ENCODE measurements at places on chromosomes 2 and 18. TPM values are rescaled to one million over a fixed set of nuclear protein-coding genes. Genes with fewer than 3 reads are reported as not detected.

LIMS4 gene
- total RNA-seq, result not detected

NOL4 gene
- total RNA-seq, result not detected

SEPTIN2 gene
- total RNA-seq, result 250 TPM

FKBP1B gene
- total RNA-seq, result 0.58 TPM

NEU2 gene
- total RNA-seq, result not detected

KYNU gene
- total RNA-seq, result 304 TPM

IGFBP5 gene
- total RNA-seq, result 374 TPM

- DNase-seq, result no peak
Observed at GRCh38 chr2:133444465-133444864, 123.8 kb downstream of the NCKAP5 start.

- DNase-seq, result no peak
Observed at GRCh38 chr2:37851828-37852584, 73.1 kb upstream of the RMDN2 start.

- DNase-seq, result no peak
Observed at GRCh38 chr2:18001671-18002070, 123.2 kb downstream of the KCNS3 start.

GRCh38 chr2:128159437-128159836 lies 68.4 kb downstream of the UGGT1 start:
- DNase-seq, result no peak

DNA sequence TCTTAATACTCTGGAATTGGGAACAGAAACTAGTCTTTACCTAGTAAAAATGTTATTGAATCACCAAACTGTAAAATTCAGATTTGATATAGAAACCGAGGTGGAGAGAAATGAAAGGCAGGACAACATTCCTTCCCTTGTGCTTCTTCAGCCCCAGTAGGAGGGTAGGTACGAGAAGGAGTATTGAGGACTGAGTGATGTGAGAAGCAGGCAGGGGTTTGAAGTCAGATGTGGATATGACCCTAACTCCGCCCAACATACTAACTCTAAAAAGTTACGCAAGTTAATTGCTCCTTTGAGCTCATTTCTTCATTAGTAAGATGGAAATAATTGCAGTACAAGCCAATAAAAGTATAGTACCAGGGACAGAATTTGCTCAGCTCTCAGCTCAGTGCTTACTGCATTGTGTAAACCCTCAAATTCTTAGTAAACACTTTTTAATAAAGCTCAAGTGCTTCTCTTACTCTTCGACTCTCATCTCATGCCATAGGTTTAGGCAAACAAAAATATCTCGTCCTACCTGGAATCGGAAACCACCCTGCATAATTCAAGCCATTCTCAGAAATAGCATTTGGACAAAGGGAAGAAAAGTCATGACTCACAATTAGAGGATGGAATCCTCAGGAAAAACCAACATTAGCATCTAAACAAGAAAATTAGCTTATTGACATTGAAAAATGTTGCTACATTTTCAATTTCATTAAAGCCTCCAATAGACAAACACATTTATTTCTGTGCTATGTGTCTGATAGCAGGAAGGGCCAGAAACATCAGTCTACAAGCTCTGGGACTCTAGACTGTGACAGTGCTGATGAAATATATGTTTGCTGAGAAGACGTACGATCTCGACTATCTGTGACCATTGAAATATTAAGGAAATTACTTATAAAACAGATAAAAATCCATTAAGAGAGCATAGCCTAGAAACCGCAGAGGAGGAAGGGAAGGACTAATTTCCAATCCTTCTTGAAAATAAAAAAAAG lies 161.3 kb downstream of the HNMT start:
- no peak for DNase-seq

GRCh38 chr2:157820193-157820592 lies 55.9 kb downstream of the ACVR1 start:
- DNase-seq, result no peak

- no peak for DNase-seq
Observed at GRCh38 chr2:24021122-24021998, 11.5 kb downstream of the MFSD2B start.

DNA sequence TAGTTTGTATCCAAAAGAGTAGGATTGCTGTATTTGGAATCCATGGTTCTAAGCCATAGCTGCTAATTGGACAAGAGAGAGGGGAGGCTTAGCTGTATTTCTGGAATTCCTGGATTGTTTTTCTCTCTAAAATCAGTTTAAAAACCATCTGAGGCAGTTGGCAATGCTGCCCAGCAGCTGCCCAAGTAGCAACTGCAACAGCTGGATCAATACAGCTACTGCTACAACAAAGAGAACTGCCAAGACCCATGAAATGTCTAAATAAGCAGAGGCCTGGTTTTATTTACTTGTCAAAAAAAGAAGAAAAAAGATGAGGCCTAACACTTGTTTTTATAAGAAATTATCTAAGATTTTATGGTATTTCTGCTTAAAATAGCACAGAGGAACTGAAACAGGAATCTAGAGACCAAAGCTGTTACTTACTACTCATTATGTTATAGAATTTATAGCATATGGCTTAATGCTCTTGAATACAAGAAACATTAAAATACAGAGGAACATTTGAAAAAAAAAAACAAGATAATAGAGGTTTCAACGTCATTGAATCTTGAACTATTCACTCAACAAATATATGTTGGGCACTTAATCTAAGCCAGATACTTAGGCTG lies 39.1 kb downstream of the TMEFF2 start:
- DNase-seq, result no peak

- DNase-seq, result no peak
Observed at GRCh38 chr2:180763263-180763989, 217.0 kb upstream of the UBE2E3 start.

DNA sequence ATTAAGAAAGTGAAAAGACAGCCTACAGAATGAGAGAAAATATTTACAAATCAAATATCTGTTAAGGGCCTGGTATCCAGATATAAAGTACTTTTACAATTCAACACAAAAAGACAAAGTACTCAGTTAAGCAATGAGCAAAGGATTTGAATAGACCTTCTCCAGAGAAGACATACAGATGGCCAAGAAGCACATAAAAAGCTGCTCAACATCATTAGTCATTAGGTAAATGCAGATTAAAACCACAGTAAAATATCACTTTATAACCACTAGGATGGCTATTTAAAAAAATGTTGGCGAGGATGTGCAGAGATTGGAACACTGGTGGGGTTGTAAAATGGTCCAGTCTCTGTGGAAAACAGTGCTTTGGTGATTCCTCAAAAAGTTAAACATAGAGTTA lies 38.9 kb downstream of the RAB31 start:
- no peak for DNase-seq

- no peak for DNase-seq
Observed at GRCh38 chr2:145638675-145639074, 1118.8 kb upstream of the ZEB2 start.

DNA sequence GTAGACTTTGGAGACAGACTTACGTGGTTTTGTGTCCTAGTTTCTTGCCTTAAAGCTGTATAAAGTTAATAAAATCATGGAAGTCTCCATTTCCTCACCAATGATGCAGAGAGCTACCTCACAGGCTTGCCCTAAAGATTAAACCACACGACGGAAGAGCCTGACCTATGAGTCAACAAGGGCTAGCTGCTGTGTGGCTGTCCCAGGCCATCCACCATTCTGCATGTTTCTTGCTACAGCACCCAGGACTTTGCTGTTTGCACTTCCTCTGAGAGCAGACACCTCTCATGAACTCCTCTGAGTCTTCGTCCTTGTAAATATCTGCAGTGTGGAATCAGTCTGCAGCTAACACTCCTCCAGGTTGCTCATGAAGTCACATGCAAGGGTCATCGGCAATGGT lies 160.0 kb upstream of the TRIB2 start:
- peak; percentile 16 for DNase-seq

DNA sequence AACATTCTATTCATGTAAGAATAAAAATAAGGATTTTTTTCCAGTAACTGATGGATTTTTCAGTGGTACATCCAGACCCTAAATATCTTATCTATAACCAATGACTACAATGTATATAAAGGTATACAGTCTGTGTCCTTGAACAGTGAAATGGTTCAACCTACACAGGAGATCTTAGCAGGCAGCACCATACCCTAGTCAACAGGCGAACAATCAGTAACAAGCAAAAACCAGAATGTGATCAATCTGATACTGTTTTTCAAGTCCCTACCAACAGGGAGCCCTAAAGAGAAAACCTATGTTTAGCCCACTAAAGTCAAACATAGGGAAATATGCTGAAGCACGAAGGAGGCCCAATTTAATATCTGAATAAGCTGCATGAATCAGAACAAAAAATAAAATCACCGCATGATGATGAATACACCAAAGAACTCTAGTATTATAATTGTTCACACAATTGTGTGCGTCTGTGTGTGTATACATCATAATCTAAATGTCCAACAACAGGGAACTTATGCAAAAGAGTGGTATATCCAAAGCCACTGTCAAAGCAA lies 26.0 kb downstream of the PTPN2 start:
- DNase-seq, result no peak

GRCh38 chr18:64409511-64409910 lies 260.6 kb upstream of the LINC00305 start:
- no peak for DNase-seq

- no peak for DNase-seq
Observed at GRCh38 chr2:160042054-160042453, 20.4 kb downstream of the PLA2R1 start.

DNA sequence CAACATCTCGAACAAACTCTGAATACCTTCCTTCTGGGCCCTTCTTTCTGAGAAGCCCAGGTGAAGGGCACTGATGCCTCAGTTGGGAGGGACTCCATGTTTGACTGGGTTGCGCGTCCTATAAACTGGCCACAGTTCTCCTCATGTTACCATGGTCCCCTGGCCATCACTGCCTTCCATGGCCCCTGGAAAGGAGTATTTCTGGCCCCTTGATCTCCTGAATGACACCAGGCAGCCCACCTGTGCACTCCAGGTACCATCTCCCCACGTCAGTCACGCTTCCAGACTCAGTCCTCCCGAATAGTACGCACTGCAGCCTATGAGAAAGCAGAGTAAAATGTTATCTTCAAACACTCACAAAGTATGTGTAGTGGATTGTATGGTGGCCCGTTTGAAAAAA lies 73.9 kb downstream of the ACKR3 start:
- DNase-seq, result no peak

DNA sequence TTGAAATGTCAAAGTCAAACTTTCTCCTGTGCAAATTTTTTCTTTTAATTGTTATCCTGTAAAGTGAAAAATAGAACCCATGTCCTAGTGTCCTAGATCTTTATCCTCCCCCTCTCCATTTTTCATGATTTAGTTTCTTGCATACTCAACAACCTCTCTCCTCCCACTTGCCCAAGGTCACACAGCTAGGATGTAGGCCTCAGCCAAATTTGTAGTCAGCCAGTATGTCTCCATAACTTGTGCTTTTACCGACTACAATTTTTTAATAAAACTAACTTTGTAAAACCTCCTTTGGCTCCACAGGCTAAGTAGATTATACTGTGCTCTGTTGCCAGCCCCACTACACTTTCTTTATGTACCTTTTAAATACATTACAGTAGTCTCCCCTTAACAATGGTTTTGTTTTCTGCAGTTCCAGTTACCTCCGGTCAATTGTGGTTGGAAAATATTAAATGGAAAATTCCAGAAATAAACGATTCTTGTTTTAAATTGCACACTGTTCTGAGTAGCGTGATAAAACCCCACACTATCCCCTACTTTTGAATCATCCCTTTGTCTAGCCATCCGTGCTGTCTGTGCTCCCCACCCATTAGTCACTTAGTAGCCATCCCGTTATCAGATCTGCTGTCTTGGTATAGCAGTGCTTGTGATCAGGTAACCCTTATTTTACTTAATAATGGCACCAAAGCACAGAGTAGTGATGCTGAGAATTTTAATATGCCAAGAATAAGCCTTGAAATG lies 22.8 kb downstream of the GULP1 start:
- no peak for DNase-seq

DNA sequence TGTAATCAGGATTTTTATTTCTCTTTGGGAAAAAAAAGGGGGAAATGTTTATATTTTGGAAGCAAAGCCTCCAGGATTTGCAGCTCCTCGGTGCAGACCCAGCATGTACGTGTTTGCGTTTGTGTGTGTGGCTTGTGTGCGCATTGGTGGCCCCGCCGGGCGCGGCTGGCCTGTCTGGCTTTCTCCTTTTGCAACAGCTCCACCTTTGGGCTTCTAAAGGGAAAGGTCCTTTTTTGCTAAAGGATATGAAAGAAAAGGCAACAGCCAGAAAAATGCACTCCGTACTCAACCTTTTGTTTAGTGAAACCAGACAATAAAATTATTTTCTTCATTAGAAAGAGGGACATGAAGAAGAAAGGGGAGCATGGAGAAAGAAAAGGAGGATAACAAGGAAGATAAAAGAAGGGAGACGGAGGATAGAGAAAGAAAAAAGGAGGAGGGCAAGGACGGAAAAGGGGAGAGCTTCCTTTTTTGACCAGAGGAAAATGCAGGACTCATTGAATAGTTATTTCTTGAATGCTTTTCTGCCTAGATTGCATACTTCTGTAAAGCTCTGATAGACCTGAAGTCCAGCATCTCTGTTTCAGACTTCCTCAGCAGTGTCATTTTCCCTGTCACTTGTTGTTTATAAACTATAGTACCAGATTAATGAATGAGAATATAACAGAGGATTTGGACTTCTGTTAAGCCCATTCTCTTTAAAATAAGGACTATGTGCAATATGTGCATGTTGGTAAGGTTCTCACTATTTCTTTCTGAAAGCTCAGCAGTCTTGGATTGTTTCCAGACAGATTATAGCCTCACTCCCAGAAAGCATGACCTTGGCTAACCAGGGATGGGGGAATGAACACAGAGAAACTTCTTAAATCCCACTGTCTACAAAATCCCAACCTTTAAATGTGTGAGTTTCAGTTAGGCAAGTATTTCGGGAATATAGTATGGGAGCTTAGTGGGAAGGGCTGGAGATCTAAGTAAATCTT lies 563.1 kb upstream of the PIK3C3 start:
- DNase-seq, result peak; percentile 60

GRCh38 chr2:83817511-83817910 lies 641.6 kb downstream of the SUCLG1 start:
- DNase-seq, result no peak

- DNase-seq, result peak; percentile 19
Observed at GRCh38 chr18:63216516-63217311, 102.9 kb downstream of the BCL2 start.

GRCh38 chr18:21359746-21360145 lies 117.7 kb downstream of the GREB1L start:
- no peak for DNase-seq

- no peak for DNase-seq
Observed at GRCh38 chr18:75016025-75016717, 192.8 kb downstream of the PTGR3 start.

- DNase-seq, result no peak
Observed at GRCh38 chr2:50693285-50693684, 338.6 kb downstream of the NRXN1 start.

GRCh38 chr2:240965905-240966456 lies 32.4 kb upstream of the SNED1 start:
- no peak for DNase-seq

- DNase-seq, result peak; percentile 44
Observed at GRCh38 chr2:156331572-156332283, 793 bp downstream of the NR4A2 start.
